Hematopoietic multipotent progenitor cell treated with erythropoietin and hydrocortisone succinate and interleukin-3 and kit ligand, for 4 days (in vitro differentiated cells): ENCODE measurements at places on chromosomes 1 and 21.

GRCh38 chr1:175911138-175911537, 167.7 kb upstream of the TNR start:
- no peak for DNase-seq

DNA sequence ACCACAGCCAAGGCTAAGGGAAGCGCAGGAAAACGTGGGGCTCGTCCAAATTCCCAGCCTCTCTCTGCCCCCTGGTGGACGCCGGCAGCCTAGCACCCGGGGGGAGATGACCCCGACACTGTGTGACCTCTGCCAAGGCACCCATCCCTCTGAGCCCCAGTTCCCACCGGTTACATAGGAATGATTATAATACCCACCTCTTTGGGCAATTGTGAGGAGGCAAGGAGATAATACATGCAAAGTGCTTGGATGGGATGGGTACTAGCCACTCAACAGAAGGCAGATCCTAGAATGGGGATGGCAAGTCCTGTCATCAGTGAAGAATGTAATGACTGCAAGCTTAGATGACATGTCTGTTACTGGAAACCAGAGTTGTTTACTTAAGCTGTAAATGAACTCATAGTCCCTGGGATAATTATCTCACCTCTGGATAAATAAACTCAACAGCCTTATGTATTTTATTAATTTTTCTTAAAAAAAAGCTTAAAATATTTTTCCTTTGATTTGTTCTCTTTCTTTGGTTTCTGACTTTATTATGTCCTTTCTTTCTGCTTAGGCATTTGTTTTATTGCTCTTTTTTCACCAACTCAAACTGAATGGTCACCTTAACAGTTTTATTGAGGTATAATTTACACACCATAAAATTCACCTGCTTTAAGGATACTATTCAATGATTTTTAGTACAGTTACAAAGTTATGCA, 11.3 kb upstream of the BMP8B start:
- peak; percentile 73 for DNase-seq

- no peak for DNase-seq
Measured at GRCh38 chr1:58446368-58446767, 100.2 kb downstream of the OMA1 start.

GRCh38 chr1:48697066-48697707, 79.5 kb downstream of the BEND5 start:
- peak; percentile 69 for DNase-seq

- no peak for DNase-seq
Measured at GRCh38 chr1:245301162-245301580, 146.4 kb downstream of the KIF26B start.

- DNase-seq, result peak; percentile 68
Measured at GRCh38 chr1:33634806-33635205, 162.4 kb downstream of the ZSCAN20 start.

GRCh38 chr21:43899307-43900077, 34.5 kb downstream of the AGPAT3 start:
- DNase-seq, result no peak

- DNase-seq, result no peak
Measured at GRCh38 chr1:150182247-150182646, 32.5 kb downstream of the PLEKHO1 start.

GRCh38 chr1:31769720-31770390, 5.7 kb upstream of the ADGRB2 start:
- peak; percentile 61 for DNase-seq

GRCh38 chr1:27570356-27570755, 33.6 kb downstream of the AHDC1 start:
- no peak for DNase-seq

GRCh38 chr1:64756770-64757169, 11.9 kb downstream of the RAVER2 start:
- DNase-seq, result no peak

- peak; percentile 27 for DNase-seq
Measured at GRCh38 chr1:235867903-235868469, 1.3 kb upstream of the LYST start.

- peak; percentile 26 for DNase-seq
Measured at GRCh38 chr1:32005522-32005921, 8.1 kb upstream of the KHDRBS1 start.

DNA sequence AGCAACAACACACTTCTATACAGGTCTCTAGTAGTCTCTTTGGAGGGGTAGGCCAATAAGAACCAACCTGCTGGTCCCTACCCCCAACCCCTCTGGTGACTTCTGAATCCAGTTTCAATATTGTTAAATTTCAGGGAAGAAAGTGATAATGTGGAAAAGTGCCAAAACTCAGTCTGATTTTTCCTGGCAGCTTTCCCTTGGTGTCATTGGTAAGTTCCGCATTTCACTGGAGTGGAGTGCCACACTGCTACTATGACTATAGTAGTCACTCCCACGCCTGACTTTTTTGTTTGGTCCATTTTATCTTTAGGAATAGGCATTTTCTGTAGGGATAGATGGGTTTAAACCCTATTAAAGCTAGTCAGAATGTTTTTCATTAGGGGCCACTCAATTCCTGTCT, 5.7 kb upstream of the ARID1A start:
- DNase-seq, result peak; percentile 69
